ENCODE measurements at places on chromosomes 5 and 9.

DNA sequence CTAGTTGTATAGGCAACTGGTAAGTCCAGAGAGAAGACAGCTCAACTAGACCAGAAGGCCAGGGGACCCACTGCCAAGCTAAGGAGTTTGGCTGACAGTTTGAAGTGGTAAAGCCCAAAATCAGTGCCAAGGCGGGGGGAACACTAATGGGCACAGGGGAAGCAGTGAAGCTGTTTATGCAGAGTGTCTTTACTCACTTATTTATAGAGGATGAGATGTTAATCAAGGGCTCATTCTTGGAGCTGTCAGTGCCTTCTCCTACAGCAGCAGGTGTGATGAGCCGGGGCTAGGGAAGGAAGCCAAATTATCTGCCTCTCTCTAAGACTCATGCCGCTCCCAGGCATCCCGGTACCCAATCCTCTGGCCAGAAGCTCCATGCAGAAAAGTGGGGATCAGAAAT is 75.2 kb upstream of the GALNT10 start:
- DNase-seq, result no peak

DNA sequence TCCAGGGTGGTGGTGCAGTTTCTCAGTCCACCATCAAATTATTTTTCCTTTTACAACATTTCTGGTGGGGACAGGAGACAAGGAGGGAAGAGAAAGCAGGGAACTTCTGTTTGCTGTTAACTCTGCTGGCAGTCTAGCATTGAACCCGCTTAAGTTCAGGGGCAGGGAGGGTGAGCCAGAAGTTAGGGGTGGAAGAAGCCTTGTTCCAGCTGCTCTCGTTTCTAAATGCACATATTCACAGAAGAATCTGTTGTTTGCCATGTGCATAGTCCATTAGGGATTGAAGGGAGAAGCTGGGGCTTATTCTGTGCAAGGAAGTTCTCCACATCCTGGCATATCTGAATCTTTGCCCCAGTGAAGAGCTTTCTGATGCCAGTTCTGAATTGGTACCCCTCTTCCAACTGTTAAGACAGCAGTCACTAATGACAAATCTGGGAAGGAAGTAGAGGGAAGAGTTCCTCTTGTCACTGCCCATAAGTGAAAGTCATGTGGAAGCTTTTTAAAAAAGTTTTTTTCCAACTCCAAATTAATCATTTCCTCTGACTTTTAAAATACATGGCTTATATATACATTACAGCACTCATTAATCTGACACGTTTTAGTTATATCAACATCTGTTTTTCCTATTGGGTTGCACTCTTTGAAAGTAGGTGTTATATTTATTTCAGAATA is 32.6 kb upstream of the ACOT12 start:
- peak; percentile 3 for DNase-seq

- no peak for DNase-seq
Measured at GRCh38 chr9:97766092-97766491, 69.0 kb upstream of the XPA start.

DNA sequence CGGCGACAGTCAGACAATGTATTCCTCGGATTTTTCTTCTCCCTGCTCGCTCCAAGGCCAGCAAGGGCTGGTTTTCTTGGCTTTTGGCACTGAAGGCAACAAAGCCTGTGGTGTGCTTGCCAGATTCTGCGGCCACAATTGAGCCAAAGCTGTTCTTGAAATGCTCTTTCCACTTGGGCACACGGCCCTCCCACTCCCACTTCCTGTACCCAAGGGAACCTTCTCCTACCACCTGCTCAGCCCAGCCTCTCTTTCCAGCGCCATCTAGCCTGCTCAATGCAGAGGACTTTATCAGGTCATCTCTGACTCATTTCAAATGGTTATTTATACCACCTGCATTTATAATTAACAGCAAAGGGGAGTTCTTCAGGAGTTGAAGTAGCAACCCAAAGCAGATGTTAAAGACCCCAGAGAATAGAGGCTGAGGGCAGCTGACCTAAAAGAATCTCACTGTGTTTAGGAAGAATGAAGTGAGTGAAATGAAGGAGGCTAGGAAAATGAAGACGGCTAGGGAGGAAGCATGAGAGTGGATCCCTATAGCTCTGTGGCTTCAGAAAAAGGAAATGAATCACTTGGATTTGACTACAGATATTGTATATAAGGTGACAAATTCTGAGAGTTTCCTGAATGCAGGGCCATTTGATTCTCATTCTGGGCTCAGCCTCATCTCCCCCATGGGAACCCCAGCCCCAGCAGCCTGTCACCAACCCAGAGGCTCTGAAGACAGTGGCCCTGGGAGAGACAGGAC is 439.0 kb downstream of the ENC1 start:
- DNase-seq, result peak; percentile 33

GRCh38 chr5:150489360-150490295 is 18.3 kb upstream of the NDST1 start:
- DNase-seq, result peak; percentile 87

- peak; percentile 76 for DNase-seq
Measured at GRCh38 chr9:134099123-134099761, 31.4 kb upstream of the BRD3 start.

DNA sequence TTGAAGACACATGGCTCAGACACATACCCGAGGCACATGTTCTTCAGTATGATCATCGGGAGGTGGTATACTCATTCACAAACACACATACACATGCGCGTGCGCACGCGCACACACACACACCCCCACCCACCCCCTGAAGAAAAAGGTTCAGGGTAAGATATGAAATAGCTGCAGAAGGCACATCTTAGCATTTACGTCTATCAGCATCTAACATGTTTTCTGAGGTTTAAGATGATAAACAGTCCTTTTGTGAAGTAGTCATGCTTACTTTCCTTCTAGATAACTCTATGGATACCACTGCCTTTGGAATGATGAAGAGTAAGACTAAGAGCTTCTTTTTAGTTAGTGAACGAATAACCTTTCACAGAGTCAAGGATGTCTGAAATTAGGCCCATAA is 105.1 kb upstream of the GNA14 start:
- DNase-seq, result no peak

- DNase-seq, result no peak
Measured at GRCh38 chr5:78242001-78242400, 52.5 kb downstream of the AP3B1 start.

DNA sequence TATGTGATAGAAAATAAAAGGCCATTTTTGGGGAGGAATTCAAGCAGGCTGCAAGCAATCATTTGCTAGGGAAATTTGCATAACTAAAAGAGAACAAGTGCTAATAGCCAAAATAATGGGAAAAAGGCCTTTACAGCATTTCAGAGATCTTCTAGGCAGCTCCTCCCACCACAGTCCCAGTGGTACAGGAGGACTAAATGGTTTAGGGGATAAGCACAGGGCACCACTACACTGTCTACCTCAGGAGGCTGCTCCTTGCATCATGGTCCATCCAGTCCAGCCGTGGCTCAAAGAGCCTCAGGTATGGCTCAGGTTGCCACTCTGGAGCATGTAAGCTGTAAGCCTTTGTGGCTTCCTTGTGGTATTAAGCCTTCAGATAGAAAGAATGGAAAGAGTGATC is 485.6 kb downstream of the PDE4D start:
- no peak for DNase-seq

DNA sequence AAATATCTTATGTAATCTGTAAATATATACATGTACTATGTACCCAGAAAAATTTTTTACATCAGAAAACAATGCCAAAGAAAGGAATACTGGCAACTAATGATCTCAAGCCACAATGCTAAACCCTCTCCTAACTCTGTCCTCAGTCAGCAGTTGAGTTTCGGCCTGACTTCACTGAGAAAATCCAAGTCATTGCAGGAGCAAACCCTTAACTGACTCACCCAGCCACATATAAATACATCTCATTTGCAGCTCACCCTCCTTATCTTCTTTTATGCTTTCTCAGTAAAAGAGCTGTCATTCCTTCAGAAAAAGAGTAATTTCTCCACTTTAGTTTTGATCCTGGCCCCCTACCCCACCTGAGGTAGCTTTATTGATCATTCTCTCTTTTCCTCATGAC is 46.1 kb upstream of the TMED7 start:
- no peak for DNase-seq

GRCh38 chr9:75921391-75922127 is 31.1 kb downstream of the PCSK5 start:
- DNase-seq, result no peak
